Activated naive CD4-positive, alpha-beta T cell treated with anti-CD3 and anti-CD28 coated beads, Interleukin-2, amount 10 ng/mL, durations not matched to agents 5 hours and 36 hours (primary cell): ENCODE measurements at places on chromosomes 1 and 21. TPM values are rescaled to one million over a fixed set of nuclear protein-coding genes. Genes with fewer than 3 reads are reported as not detected.

The SLC9C2 gene
- not detected for total RNA-seq

The EVA1C gene
- 2.5 TPM for total RNA-seq

The NTNG1 gene
- total RNA-seq: not detected

The G0S2 gene
- total RNA-seq: 1.3 TPM

The S100A7 gene
- not detected for total RNA-seq

The LCE2B gene
- not detected for total RNA-seq

The CYB5RL gene
- 9.2 TPM for total RNA-seq

The AKR7A3 gene
- total RNA-seq: 0.53 TPM

The OPRD1 gene
- not detected for total RNA-seq

The LGR6 gene
- total RNA-seq: not detected

The ALX3 gene
- total RNA-seq: not detected

The OR6K3 gene
- total RNA-seq: not detected

The HORMAD1 gene
- not detected for total RNA-seq

The NHLH2 gene
- not detected for total RNA-seq

The CCDC17 gene
- 4.1 TPM for total RNA-seq

The RCAN1 gene
- total RNA-seq: 8.3 TPM

The LRRIQ3 gene
- 0.70 TPM for total RNA-seq
